ENCODE measurements at places on chromosomes 2 and 18. TPM values are rescaled to one million over a fixed set of nuclear protein-coding genes. Genes with fewer than 3 reads are reported as not detected.

The EFHD1 gene
- total RNA-seq: 1.9 TPM

The CD8B gene
- total RNA-seq: not detected

The MRPS5 gene
- 31.2 TPM for total RNA-seq

The KCNJ3 gene
- total RNA-seq: not detected

The FASTKD1 gene
- 18.0 TPM for total RNA-seq

The COL4A3 gene
- total RNA-seq: not detected

The PTH2R gene
- not detected for total RNA-seq

The MTHFD2 gene
- 115 TPM for total RNA-seq

The NYAP2 gene
- total RNA-seq: not detected

The CCBE1 gene
- 302 TPM for total RNA-seq

The TSHZ1 gene
- total RNA-seq: 9.6 TPM

The PSMA8 gene
- total RNA-seq: not detected

The OTOS gene
- total RNA-seq: not detected

The TSPYL6 gene
- total RNA-seq: not detected

The NCKAP5 gene
- 0.85 TPM for total RNA-seq

The LOXHD1 gene
- not detected for total RNA-seq

The GAREM1 gene
- 3.7 TPM for total RNA-seq

The POTEF gene
- 0.12 TPM for total RNA-seq

The CCDC102B gene
- 17.2 TPM for total RNA-seq

The AQP12A gene
- not detected for total RNA-seq

The CBLN2 gene
- not detected for total RNA-seq

The NT5C1B gene
- total RNA-seq: not detected

The CDKL4 gene
- 0.85 TPM for total RNA-seq

The G6PC2 gene
- total RNA-seq: not detected

The ASPRV1 gene
- 0.32 TPM for total RNA-seq

The HTR2B gene
- 0.61 TPM for total RNA-seq

The CHRNG gene
- not detected for total RNA-seq

The FER1L5 gene
- total RNA-seq: 0.36 TPM

The RNF181 gene
- 168 TPM for total RNA-seq

The PRKRA gene
- 49.7 TPM for total RNA-seq

The RTP5 gene
- not detected for total RNA-seq

The SERPINB13 gene
- not detected for total RNA-seq

The SGPP2 gene
- total RNA-seq: 0.12 TPM

Measured in hair follicle dermal papilla cell (primary cell).